Activated naive CD4-positive, alpha-beta T cell (primary cell): ENCODE measurements at places on chromosomes 5 and 9.

DNA sequence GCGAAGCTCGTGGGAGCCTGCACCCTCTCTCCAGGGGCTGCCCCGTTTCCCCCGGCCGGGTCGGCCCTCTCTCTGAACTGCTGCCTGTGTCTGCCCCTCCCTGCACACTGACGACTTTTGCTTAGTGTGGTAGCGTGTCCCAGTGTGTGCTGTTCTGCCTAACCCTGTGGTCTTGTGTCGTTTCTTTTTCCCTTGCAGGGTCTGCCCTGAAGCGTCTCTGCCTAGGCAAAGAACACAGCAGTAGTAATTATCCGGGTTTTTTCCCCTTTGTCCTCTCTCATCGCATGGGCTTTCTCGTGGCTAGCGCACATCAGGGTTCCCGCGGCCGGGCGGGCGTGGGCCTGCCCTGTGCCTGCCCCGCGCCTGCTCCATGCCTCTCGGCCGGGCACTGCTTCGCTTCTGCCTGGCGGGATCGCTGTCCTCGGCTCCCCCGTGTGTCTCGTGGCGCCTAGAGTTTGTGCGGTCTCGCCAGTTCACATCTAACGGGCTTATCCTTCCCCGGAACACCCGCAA, 122.7 kb downstream of the WNK2 start:
- DNase-seq = no peak

DNA sequence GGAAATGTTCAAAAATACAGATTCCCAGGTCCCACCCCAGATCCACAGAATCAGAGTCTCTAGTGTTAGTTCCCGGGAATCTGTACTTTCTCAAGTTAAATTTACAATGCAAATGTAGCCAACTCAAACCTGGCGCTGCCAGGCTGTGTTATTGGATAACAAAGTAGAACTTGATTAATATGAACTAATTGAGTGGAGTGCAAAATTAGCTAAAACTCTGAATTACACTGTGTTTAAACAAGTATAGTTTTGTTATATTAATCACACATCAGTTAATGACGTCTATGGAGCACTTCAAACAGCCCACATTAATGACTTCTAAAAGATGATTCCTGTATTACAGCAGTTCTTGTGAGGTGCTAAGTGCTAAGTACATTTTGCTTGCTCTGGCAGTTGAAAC, 32.4 kb upstream of the CYFIP2 start:
- no peak for DNase-seq

- no peak for DNase-seq
Observed at GRCh38 chr5:145551714-145552113, 283.4 kb downstream of the PRELID2 start.

- no peak for DNase-seq
Observed at GRCh38 chr5:174503461-174504265, 220.7 kb upstream of the MSX2 start.

DNA sequence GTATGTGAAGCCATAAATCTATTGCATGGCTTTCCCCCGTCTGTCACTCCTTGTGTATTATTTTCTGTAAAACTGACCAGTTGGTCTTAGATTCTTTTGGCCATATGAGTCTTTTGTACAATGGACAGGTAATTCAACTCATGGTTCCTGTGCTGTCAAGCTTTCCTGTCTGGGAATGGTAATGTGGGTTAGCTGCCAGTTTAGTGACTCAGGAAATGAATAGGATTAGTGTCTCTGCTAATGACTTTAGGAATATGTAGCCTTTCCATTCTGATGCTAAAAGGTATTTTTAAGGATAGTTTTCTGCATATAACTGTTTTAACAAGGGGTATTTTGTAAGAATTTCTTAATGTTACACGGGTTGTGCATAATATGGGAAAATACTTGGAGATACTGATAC, 182.7 kb downstream of the PBX3 start:
- no peak for DNase-seq

DNA sequence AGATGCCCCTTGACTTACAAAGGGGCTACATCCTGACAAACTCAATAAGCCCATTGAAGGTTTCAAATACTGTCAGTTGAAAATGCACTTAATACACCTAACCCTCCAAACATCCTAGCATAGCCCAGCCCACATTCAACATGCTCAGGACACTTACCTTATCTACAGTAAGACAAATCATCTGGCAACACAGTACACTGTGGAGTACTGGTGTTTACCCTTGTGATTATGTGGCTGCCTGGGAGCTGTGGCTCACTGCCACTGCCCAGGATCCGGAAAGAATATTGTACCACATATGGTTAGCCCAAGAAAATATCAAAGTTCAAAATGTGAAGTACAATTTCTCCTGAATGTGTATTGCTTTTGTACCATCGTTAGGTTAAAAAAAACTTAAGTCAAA, 562.2 kb downstream of the HTR1A start:
- DNase-seq = no peak

GRCh38 chr5:144298658-144299057, 128.0 kb downstream of the KCTD16 start:
- DNase-seq = no peak

- no peak for DNase-seq
Observed at GRCh38 chr5:142403583-142403982, 78.8 kb upstream of the SPRY4 start.

DNA sequence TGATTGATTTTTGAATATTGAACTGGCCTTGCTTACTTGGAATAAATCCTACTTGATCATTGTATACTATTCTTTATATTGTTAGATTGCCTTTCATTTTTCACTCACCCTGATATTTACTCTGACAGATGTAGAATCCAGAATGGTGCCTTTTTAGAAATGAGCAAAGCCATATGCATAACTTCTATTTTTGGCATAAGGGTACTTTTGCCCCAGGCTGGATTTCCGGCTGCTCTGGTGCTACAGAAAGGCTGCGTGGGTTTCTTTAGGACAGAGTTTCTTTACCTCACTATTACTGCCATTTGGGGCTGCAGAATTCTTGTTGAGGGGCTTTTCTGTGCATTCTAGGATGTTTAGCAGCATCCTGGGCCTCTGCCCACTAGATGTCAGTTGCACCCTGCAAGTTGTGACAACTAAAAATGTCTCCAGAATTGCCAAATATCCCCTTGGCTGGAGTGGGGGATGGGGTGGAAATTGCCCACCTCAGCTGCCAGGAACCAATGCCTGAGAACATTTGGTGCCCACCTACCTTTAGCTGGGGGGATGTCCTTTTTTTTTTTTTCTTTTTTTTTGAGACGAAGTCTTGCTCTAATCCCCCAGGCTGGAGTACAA, 50.1 kb downstream of the SLC36A1 start:
- no peak for DNase-seq

DNA sequence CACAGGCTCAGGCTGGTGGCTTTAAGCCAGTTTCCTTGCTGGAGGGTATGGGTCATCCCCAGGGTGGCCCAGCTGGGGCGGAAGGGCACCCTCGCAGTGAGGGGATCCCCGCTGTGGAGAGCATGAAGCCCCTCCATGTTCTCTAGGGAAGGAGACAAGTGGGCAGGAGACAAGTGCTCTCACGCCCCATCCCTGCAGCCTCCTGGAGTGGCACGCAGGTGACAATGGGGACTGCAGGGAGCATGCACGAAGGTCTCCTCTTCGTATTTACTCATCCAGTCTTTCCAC, 83.3 kb downstream of the GTF3C4 start:
- no peak for DNase-seq

- DNase-seq = no peak
Observed at GRCh38 chr9:86733929-86734328, 213.4 kb downstream of the GAS1 start.

- no peak for DNase-seq
Observed at GRCh38 chr9:84709056-84709455, 39.5 kb downstream of the NTRK2 start.

DNA sequence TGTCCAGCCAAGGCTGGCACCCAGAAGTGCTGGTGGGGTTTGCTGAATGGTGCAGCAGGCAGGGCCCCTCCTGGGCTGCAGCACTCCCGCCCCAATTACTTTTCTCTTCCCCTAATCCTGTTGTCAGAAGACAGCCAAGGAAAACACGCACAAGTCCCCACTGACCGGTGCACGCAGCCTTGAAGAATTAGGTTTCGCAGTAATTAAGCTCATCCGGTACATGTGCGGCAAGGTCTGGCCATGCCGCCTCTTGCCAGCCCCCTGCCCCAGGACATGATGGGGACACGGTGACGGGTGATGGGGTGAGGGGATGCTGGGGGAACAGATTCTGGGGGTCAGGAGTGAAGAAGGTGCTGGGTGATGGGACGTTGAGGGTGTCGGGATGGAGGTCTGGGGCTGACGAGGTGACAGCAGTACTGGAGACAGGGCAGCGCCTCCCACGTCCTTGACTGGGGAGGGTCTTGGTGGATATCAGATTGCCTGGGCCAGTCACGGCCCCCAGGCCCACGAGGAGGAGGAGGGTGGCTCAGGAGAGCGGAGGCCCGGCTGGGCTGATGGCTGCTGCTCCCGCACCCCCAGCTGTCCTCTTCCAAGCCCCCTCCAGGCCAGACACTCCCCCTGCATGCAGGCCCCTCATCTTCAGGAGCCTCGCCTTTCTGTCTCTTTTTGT, 34.9 kb downstream of the BARX1 start:
- no peak for DNase-seq

DNA sequence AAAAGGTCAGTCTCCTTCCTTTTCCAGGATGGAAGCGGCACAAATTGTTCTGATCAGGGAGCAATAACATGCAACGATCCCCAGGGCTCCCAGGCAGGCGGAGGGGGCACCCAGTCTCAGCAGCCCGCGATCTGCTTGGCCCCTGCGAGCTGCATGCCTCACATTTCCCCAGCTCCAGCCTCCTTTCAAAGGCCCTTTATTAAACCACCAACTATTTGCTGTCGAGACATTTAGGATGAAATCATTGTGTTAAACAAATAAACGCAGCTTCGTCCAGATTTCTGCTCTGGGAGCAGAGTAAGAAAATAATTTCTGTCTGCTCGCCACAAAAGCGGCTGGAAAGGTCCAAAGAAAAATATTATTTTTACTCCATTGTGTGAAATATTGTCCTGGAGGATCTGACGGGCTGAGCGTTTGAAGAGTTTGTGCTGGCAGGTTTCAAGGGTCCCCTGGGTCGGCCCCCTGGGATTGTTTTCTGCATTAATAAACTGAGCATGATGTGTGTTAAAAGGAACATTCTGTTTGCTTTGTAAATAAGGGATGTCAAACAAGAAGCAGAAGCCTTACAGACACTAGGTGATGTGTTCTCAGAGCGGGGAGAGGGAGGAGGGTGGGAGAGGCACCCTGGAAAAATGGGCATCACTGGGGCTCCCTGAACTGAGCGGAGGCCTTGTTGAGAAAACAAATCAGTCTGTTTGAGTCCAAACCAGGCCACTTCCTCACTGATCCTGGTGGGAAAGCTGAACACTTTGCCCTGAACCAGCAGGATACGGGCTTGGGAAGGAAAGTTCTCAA, 110.1 kb downstream of the FOXD1 start:
- DNase-seq = no peak
